Activated T-cell treated with anti-CD3 and anti-CD28 coated beads, Interleukin-2, amount 50 U/mL, for 72 hours (primary cell): ENCODE measurements at places on chromosomes 5 and 9.
A peak's percentile ranks its signal among the peaks of the same experiment; 100 is the strongest.

DNA sequence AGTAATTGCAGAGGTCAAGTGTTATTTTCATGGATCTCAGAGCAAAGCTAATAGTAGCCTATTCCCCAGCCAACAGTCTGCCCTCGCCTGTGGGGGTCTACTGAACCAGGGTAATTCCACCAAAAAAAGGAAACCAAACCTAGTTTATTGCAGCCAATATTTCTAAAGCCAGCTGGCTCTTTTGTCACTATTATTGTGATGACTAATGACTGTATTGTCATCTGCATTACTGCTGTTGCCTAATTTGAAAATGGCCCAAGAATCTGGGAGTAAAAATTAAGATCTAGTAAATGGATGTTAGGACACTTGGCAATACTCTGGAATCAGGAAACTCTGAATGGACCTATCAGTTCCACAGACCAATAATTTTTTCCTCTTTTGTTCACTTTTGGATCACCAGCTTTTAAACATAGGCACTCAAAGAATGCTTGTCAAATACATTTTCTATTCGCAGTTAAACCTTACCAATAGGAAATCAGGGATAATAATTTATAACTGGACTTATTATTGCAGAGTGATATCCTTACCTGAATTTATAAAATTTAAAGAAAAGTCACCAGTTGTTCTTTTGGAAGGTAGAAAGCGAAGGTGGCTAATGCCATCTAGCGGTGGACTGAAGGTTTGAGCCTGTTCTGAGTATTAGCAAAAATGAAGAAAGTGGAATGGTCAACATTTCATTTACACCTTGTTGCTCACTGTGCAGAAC, 69.2 kb downstream of the SYK start:
- H3K4me1 ChIP-seq = no peaks in the 10 kb centered on the region
- H3K36me3 ChIP-seq = no peaks in the 10 kb centered on the region
- DNase-seq = peak; percentile 42
- no peak overlapping the region for H3K4me3 ChIP-seq

GRCh38 chr9:129731477-129732085, 21.3 kb downstream of the PTGES start:
- H3K4me3 ChIP-seq = no peak overlapping the region
- H3K27ac ChIP-seq = no peak overlapping the region
- DNase-seq = no peak
- peaks cover 6% of the 10 kb centered on the region for H3K27me3 ChIP-seq
- H3K36me3 ChIP-seq = no peaks in the 10 kb centered on the region

GRCh38 chr5:138543730-138544104, 681 bp upstream of the ETF1 start:
- H3K36me3 ChIP-seq = peaks cover 26% of the 10 kb centered on the region
- H3K4me3 ChIP-seq = peak overlapping the region; percentile 97
- peak overlapping the region; percentile 97 for H3K27ac ChIP-seq
- no peak for DNase-seq
- peaks cover 80% of the 10 kb centered on the region for H3K4me1 ChIP-seq

DNA sequence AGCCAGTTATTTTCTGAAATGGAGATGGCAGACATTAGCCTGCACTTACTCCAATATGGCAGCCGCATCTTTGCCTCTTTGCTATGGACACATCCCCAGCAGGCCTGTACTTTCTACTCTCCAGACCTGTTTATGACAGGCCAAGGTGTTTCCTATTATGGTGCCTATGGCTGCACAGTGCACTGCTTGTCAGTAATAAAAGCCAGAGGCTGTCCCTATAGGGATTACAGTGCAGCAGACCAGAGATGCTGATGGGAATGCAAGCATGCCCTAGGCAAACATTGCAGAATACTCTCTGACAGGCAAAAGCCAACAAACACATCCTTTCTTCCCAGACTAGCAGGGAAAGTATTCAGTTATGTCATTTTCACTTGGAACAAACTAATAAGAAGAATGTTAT, 442.9 kb downstream of the RAB3C start:
- DNase-seq = no peak
- H3K4me3 ChIP-seq = no peak overlapping the region
- H3K4me1 ChIP-seq = peaks cover 86% of the 10 kb centered on the region
- H3K36me3 ChIP-seq = peaks cover 66% of the 10 kb centered on the region
- no peaks in the 10 kb centered on the region for H3K27me3 ChIP-seq

DNA sequence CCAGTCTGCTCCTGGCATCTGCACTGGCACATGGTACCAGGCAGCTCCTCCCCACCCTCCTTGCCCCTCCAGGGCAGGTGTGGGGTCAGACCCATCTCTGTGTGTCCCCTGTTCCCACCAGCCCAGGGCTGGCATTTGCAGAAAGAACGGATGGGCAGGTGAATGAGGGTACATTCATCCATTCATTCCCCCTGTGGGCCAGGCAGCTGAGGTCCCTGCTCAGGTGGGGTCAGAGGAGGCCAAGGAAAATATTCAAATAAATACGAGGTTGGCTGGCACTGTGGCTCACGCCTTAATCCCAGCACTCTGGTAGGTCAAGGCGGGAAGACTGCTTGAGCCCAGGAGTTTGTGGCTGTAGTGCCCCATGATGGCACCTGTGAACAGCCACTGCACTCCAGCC, 25.0 kb upstream of the PHYKPL start:
- H3K27me3 ChIP-seq = no peaks in the 10 kb centered on the region
- no peaks in the 10 kb centered on the region for H3K36me3 ChIP-seq
- no peak for DNase-seq
- H3K4me1 ChIP-seq = no peaks in the 10 kb centered on the region
- no peak overlapping the region for H3K4me3 ChIP-seq

DNA sequence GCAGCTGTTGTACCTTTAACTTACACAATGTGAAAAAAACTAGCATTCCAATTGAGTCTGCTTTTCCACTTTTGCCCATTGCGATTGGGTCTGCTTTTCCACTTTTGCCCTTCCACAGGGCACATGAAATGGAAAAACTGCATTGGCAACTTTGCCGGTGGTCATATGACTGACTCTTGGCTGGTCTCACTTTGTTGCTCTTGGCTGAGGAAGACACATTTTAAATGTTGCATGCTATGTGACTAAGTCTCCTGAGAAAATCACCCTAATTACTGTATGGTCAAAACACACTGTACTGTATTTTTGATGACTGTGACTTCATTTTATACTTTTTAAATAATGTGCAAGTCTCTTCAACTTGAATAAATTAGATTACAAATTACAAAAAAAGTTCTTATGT, 1.6 kb upstream of the OXCT1 start:
- no peak overlapping the region for H3K27ac ChIP-seq
- no peak for DNase-seq
- no peaks in the 10 kb centered on the region for H3K27me3 ChIP-seq
- peaks cover 44% of the 10 kb centered on the region for H3K4me1 ChIP-seq
- H3K4me3 ChIP-seq = no peak overlapping the region
- H3K36me3 ChIP-seq = peaks cover 4% of the 10 kb centered on the region

- H3K4me3 ChIP-seq = no peak overlapping the region
- no peaks in the 10 kb centered on the region for H3K4me1 ChIP-seq
- no peak overlapping the region for H3K27ac ChIP-seq
- H3K36me3 ChIP-seq = no peaks in the 10 kb centered on the region
- no peaks in the 10 kb centered on the region for H3K27me3 ChIP-seq
These were observed 473.0 kb downstream of the EBF1 start for GRCh38 chr5:158626718-158627117.

GRCh38 chr9:16136451-16136850, 583.6 kb downstream of the CCDC171 start:
- H3K4me1 ChIP-seq = no peaks in the 10 kb centered on the region
- DNase-seq = no peak
- no peaks in the 10 kb centered on the region for H3K27me3 ChIP-seq
- H3K27ac ChIP-seq = no peak overlapping the region
- no peak overlapping the region for H3K4me3 ChIP-seq

GRCh38 chr9:113988385-113989016, 89.6 kb downstream of the AMBP start:
- peaks cover under 1% of the 10 kb centered on the region for H3K4me1 ChIP-seq
- no peaks in the 10 kb centered on the region for H3K27me3 ChIP-seq
- no peak overlapping the region for H3K4me3 ChIP-seq
- DNase-seq = no peak
- no peaks in the 10 kb centered on the region for H3K36me3 ChIP-seq
